ENCODE measurements at places on chromosomes 12 and 14.

DNA sequence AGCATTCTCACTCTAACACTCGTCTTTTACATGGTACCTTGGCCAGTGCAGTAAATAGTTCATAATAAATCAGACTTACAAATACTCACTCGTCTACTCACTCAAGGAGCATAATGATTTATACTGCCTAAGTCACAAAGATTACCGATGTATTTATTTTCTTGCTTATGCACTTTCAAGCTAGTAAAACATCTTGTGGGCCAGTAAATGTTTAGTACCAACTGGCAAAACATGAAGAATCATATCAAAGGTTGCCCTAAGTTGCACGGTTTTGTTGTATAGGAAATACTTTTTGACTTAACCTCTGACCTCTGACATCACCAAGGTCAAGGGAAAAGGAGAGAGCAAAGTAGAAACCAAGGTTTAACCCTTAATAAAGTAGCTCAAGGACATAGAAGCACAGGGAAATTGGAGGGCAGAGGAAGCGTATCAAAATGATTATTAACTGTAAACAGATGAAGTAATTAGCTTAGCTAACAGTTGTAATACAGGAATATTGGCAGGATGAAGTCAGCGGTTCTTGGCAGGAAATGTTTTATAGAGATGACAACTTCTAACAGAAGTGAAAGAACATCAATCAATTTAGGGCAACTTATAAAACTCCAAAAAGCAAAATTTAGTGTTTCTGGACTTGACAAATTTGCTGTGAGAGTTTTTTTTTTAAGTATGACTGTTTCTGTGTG lies 131.9 kb downstream of the HMGA2 start:
- DNase-seq = no peak

DNA sequence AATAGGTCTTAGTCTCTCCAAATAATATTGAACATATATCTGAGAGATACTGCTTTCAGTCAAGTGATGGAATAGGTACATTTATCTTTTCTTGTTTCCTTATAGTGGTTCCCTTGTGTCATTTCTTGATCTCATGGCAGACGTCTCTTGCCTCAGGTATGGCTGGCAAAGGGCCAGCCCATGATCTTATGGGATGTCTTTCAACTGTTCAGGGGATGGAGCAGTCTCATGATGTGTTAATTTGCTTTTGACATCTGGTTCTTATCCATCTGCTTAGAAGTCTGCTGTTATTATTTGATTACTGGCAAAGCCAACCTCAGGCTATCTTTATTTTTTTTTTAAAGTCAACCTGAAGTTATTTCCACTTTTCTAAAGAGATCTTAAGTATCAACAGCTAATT lies 262.9 kb downstream of the TMEM117 start:
- no peak for DNase-seq

DNA sequence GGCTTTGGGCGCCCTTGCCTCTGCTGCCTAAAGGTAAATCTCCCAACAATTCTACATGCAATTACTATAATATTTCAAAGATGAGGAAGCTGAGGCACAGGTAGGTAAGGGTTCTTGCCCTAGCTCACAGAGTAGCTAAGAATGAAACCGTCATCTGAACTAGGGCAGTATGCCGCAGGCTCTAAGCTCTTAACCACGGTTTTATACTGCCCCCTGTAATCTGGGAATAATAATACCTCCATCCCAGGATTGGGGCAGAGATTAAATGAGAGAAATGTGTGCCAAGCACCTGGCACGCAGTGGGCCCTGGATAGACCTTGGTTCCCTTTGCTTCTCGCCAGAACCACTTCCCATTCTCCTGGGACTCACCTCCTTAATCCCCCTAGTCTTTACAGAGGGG lies 1.5 kb upstream of the HRK start:
- no peak for DNase-seq

DNA sequence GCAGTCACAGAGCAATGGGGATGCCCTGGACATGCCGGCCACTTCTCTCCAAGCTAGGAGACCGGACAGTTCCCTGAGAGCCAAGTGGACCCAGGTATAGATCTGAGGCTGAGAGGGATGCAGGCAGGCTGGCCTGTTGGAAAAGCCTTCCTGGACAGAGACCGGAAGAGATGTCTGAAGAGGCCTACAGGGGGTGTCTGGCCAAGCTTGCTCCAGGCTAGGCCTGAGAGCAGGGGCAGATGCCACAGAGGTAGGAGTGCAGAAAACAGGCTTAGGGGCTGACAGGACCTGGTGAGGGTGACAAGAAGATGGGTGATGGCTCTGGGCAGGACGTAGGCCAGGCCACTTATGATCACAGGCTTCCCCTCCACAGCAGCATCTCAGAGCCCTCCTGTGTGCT lies 30.2 kb downstream of the ARL6IP4 start:
- no peak for DNase-seq

- no peak for DNase-seq
Measured at GRCh38 chr12:57765003-57765697, 1.7 kb downstream of the CYP27B1 start.

DNA sequence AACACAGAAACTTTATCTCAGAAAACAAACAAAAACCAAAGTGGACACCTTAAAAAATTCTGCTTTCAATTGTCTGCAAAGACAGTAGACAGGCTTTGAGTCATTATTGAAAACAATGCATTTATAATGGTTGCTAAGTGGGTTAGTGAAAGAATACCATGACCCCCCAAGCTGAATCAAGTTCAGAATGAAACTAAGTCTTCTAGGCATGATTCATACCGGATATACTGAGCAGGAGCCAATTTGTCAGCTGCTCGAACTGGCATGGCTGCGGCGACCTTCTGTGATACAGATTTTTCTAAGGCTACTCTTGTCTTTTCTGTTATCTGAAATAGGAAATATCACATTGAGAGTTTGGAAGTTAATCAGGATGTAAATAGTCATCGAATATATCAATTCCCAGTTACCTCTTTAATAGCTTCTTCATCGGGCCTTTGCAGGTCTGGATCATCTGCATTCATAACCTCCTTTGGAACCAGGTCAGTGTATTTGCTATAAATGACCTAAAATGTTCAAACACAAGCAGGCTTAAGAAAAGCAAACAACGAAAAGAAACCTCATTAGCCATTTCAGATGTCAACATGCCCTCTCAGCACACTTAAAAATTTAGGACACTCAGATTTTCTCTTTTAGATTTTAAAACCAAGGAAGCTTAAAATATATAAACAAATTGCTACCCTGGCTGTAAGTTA lies 22.3 kb downstream of the SNW1 start:
- DNase-seq = peak; percentile 20

DNA sequence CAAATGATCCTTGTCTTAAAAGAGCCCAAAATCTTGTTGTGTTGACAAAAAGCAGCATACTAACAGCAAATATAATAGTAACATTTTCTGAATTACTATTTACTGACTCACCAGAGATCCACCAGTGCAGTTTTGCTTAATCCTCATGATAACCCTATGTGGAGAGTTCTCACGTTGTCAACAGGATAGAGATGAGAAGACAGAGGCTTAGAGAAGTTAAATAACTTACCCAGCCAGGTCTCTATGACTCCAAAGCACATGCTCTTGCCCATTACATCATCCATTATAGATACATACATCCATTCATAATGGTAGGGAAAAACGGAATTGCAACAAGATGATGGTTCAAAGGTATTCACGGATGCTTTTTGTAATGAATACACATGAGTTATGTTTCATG lies 111.9 kb downstream of the PAX9 start:
- no peak for DNase-seq

- DNase-seq = no peak
Measured at GRCh38 chr12:56152756-56153677, 630 bp downstream of the MYL6B start.

- DNase-seq = no peak
Measured at GRCh38 chr12:109178532-109178931, 62.1 kb downstream of the ACACB start.

GRCh38 chr12:56001487-56002100 lies 4.5 kb downstream of the SUOX start:
- no peak for DNase-seq

GRCh38 chr14:48876806-48877340 lies 709.3 kb downstream of the RPS29 start:
- no peak for DNase-seq

DNA sequence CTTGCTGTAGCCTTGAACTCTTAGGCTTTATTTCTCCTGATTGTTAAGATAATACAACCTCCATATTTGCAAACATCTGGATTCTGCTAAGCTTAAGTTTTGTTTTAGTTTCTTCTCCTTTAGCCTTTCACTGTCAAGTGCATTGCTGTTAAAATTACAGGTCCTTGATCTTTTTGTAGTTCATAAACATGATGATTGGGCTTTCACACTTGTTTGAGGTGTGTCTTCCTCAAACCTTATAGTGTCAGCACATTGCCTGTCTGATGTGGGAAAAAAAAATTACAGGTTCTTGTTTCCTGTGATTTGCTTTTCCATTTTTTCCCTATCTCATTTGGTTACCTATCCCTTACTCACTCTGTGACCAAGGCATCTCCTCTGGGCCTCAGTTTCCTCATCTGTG lies 59.2 kb downstream of the BICDL1 start:
- DNase-seq = no peak

GRCh38 chr14:103318750-103319419 lies 15.2 kb upstream of the EIF5 start:
- no peak for DNase-seq

DNA sequence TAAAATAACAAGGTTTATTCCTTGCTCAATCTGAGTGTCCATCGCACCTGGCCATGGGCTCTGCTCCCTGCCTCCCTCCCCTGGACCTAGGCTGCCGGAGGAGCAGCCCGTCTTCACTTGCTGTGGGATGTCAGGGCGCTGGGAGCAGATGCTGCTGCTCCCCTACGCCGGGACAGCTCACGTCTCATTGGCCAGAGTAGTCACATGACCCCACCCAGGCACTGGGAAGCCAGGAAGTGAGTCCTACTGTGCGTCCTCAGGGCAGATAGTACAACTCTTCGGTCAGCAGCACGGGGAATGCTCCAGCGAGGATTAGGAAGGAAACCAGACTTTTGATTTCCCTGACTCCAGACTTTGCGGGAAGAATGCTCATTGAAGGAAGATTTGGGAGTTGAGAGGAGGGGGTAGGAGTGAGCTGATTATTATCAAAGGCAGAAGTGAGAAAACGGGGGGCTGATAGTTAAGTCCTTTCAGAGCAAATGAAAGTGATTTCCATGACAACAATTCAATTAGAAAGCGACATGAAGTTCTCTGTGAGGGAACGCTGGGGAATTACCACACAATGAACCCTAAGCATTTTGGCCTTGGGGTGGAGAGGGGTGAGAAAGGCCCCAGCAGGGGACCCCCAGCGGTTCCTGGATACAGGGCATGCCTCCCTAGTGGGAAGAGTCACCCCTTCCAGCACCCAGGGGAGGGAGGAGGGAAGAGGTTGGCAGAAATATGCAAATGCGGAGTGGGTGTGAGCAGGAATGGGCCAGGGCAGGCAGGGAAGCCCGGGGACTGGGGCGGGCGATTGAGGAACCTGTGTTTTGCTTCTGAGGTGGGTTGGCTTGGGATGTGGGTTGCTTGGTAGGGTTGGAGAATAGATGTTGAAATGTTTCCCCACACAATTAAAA lies 215.5 kb downstream of the AACS start:
- DNase-seq = no peak

GRCh38 chr14:44941591-44941990 lies 20.2 kb downstream of the KLHL28 start:
- no peak for DNase-seq

DNA sequence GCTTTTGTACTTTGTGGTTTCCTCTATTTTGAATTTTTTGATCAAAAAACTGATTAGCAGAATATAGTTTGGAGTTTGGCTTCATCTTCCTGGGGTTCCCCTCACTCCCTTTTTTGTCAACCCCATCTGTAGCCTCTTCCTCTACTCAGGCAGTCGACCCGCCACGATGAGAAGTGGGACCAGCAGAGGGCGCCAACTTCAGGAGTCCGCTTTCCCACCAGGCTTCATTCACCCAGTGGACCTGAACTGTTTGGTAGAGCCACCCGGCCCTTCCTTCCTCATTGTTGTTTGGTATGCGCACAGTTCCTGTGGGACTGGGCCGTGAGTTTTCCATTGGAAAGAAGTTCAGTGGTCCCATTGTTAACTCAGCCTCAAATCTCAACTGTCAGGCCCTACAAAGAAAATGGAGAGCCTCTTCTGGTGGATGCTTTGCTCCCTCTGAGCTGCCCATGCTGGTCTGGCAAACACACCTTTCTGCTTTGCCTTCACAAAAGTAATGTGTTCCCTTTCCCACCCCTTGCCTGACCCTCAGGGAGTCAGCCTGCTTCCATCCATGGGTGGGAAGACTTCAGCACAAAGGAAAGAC lies 21.7 kb downstream of the TMBIM6 start:
- peak; percentile 70 for DNase-seq

GRCh38 chr12:115370650-115371049 lies 686.7 kb upstream of the TBX3 start:
- DNase-seq = no peak

DNA sequence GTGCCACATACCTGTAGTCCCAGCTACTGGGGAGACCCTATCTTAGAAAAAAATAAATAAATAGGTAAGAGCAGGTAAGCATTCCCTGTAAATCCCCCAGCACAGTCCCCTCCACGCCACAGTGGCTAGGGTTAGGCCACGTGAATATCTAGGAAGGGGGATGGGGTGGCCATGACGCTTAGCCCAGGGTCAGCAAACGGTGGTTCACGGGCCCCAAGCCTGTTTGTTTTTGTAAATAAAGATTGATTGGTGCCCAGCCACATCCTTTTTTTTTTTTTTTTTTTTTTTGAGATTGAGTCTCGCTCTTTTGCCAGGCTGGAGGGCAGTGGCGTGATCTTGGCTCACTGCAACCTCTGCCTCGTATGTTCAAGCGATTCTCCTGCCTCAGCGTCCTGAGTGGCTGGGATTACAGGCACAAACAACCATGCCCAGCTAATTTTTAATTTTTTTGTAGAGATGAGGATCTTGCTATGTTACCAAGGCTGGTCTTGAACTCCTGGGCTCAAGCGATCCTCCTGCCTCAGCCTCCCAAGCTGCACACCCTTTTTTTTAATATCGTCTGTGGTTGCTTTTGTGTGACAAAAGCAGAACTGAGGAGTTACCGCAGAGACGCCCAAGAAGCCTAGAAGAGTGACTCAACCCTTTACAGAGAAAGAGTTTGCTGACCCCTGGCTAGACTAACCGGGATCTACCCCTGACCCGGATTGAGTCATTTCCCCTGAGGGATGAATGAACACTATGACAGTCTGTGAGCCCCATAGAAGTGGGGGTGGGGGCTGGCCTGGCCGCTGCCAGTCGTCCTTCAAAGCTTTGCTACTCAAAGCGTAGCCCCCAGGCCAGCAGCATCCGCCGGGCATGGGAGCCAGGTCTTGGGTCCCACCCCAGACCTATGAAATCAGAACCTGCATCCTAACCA lies 113.7 kb upstream of the NCOR2 start:
- DNase-seq = peak; percentile 47

Data from stimulated activated CD8-positive, alpha-beta memory T cell treated with anti-CD3 and anti-CD28 coated beads, Interleukin-7, amount 100 ng/mL, for 48 hours (primary cell).